ENCODE measurements at places on chromosomes 3 and 15. TPM values are rescaled to one million over a fixed set of nuclear protein-coding genes. Genes with fewer than 3 reads are reported as not detected.

MED12L gene
- 0.32 TPM for total RNA-seq

NME9 gene
- not detected for total RNA-seq

FAM219B gene
- 64.1 TPM for total RNA-seq

SKOR1 gene
- total RNA-seq, result 0.11 TPM

KLF13 gene
- 38.9 TPM for total RNA-seq

RBP2 gene
- total RNA-seq, result not detected

P2RY13 gene
- not detected for total RNA-seq

BLM gene
- 4.8 TPM for total RNA-seq

CCDC54 gene
- total RNA-seq, result not detected

VWA5B2 gene
- total RNA-seq, result not detected

DNA sequence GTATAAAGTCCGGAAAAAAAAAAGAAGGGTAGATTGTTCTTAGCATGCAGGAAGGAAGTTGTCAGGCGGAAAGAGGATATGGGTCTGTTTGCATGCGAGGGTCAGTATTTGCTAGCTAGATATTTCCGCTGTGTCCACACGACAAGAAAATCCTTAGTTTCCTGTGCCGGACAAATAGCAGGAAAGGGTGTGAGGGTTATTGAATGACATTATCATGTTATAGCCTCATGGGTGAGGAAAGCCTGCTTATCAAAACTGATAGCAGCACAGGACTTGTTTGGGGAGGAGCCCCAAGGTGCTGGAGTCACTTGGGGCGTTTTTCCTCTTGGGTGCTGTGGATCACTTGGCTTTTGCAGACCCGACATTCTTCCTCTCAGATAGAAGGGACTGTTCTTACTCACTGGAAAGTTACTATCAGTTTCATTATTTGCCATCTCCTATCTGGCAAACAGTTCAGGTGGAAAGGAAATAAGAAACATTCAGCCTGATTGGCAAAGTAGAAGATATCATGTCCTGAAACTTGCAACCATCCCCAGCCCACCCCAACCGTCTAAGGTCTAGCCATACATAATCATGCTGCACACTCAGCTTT lies 127.2 kb upstream of the DPH6 start:
- DNase-seq, result no peak

DNA sequence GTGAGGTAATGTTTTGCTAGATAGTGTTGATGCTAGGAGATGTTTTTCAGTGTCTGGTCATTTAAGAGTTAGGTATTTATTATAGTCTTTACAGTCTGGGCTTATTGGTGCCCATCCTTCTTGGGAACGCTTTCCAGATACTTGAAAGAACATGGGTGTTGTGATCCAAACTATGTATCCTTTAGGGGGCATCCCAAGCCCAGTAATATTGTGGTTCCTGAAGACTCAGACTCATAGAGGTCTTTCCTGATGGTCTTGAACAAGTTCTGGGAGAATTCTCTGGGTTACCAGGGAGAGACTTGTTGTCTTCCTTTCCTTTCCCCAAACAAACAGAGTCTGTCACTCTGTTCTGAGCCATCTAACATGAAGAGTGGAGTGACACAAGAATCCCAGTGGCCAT lies 99.7 kb upstream of the LRRC3B start:
- no peak for DNase-seq

GRCh38 chr3:24100696-24101402 lies 155.8 kb downstream of the NR1D2 start:
- no peak for DNase-seq

DNA sequence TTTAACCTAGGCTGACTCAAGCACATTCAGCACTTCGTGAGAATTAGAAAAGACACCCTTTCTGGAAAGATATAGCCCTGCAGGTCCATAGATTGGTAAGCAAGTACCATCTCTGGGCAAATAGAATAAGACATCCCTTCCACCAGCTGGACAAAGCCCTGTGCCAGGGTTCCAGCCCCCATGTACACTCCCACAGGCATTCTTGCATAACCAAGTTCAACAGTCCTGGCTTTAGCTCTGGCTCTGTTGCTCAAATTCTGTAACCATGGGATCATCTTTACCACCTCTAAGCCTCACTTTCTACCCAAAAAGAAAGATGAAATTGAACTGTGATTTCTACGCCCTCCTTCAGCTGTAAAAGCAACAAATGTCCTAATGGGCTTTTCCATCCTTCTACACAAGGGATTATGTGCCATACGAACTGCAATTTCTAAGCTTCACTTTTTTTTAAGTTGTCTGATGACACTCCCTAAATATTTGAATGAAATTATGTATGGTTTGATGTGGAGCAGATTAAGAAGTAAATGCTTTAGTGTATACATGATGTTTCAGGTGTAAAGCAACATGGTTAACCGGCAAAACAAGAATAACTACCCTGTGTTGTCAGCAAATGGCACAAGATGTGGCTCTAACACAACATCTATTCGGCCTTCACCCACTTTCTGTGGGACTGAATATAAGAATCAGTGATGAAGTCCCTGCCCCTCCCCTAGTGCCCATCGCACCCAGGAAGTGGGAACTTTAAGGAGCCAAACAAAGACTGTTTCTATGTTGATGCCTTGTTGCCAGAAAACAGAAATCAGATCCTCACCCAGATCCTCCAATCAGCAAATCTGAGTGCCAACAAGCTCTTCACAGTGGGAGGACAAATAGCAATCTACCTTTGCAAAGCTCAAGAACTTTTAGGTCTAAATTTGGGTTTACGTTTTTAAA lies 165.7 kb downstream of the P3H2 start:
- DNase-seq, result peak; percentile 40

- DNase-seq, result no peak
These were observed 9.4 kb upstream of the C15orf39 start for GRCh38 chr15:75192307-75192706.

GRCh38 chr3:148950806-148951205 lies 40.5 kb upstream of the GYG1 start:
- peak; percentile 26 for DNase-seq

- peak; percentile 13 for DNase-seq
These were observed 75.2 kb downstream of the APBA2 start for GRCh38 chr15:28960979-28961378.

GRCh38 chr3:138442433-138442832 lies 8.0 kb downstream of the ESYT3 start:
- peak; percentile 89 for DNase-seq

DNA sequence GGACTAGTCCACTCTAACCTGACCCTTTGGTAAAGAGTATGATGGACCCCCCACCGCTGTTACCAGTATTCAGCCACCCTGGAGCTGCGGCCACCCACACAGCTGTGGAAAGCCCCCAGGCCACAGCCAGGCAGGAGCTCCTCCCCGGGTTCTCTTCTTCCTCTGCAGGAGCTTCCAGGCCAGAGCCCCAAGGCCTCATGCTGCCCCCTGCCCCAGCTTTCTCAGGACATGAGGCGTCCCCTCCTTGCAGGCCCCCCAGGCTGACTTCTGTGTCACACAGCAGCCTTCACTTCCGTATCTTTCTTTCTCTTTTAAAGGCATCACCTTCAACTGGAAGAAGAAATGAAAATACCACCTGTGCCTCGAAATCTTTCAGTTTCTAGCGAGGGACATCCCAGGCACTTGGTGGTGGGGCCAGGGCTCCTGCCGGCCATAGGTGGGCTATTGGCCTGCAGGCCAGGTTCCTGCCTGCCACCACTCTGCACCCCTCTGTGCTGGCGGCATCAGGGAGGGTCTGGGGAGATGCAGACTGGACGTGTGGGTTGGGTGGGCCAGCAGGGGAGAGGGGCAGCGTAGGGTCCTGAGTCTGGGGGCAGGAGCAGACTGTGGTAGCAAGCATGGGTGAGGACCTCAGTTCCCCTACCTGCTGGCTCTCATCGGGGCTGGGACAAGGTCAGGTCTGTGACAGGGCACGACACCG lies 19.9 kb downstream of the KLF13 start:
- DNase-seq, result no peak

DNA sequence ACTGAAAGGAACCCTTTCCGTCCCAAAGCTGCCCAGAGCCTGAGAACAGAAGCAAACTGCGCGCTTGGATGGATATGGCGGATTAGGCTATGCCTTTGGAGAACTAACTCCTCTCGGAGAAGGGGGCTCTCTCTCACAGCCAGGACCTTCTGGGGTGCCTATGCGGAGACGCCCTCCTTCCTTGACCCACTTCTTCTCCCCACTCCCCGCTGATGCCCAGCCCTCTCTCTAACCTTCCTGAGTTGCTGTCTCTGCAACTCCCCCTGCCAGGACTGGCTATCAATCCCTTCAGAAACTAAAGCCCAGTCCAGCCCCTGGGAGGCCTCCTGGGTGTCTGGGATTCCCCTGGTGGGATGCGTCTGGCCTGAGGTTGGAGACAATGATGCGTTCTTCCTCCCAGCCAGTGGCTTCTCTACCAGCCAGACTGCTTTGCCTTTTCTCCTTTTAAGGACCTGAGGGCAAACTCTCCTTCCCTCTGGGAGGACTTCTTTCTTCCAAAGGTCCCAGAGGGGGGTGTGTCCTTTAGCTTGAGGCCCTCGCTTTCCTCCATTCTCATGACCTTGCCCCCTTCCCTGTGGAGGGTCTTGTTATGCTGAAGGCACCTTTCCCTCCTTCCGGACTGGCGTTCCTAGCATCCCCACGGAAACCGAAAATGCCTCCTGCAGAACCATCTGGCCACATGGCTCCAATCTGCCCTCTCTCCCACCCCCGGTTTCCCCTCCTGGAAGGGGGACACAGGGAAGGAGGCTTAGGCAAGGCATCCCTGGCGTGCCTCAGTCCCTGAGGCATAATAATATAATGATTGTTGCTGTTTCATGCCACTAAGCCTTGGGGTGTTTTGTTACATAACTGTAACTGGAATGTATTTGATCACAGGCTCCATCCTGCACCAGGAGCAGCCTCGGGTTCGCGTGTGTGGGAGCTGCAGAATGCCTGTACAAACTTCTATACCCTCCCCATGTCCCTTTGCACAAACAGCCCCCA lies 63.4 kb upstream of the C15orf39 start:
- peak; percentile 68 for DNase-seq

DNA sequence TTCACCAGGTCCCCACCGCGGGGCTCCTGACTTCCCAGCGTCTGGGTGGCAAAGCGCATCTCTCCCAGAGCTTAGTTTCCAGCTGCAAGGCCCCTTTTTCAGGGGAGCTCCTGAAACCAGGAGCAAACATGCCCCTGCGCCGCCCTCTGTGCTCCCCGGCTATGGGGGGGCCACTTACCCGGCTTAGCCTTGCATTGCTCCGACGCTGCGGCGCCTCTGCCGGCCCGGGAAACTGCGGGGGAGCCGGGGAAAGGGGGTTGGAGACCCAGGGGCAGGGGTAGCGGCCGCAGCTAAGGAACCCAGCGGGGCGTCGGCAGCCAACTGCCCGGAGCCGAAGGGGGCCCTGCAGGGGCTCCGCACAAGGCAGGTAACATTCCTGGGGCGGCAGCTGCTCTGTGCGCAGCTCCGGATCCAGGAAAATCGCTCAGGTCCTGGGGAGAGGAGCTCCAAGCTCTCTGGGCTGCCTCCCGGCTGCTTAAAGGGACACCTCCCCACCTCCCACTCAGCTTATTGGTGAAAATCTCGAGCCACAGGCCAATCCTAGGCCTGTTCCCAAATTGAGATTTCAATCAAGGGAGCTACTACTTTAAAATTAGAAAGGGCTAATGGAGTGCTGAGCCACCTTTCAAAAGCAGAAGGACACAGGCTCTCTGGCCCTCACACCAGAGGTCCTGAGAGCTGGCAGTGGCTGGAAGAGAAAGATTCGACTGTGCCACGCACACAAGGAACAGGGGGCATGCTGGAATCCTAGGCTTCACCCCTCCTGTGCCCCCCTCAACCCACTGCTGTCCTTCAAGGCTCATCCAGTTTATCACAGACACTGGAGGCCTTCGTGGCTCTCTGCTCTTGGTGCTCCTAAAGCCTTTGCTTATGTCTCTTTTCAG lies 42.7 kb upstream of the PRICKLE2 start:
- DNase-seq, result peak; percentile 88

- DNase-seq, result no peak
These were observed 10.7 kb downstream of the COPB2 start for GRCh38 chr3:139378587-139379241.

- DNase-seq, result no peak
These were observed 8.4 kb downstream of the RAB6B start for GRCh38 chr3:133887074-133887802.

DNA sequence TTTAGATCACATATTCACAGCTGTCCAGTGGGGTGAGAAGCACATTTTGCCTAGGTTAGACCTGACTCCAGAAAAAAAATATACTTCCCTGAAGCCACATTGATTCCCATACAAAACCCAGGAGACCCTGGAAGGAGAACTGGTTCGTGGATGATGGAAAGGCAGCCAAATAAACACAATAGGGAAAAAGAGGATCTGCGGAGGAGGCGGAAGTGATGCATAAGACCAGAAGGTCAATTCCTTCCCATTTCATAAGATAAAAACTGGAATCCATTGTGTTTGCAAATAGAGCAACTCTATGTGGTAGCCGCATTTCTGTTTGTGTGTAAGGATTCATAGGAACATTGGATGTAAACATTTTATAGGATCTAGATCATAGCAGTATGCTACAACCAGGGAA lies 781.9 kb upstream of the GRM7 start:
- no peak for DNase-seq

GRCh38 chr15:31303726-31304648 lies 22.6 kb upstream of the KLF13 start:
- no peak for DNase-seq

DNA sequence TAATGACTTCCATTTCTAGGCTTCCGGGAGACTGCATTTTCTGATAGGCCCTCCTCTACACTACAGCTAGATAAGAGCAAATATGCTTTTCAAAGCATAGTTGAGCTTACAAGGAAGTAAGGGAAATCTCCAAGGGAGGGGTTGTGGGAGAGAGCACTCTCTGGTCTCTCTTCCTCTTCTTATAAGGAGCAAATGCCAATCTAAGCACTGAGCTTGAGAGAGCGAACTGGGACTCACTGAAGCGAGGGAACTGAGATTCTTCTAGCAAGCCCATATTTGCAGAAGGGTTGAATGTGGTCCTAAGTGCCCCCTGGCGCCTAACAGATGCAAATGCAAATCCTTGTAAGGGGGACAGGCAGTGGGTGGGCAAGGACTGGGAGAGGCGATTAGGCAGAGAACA lies 164.8 kb downstream of the ERC2 start:
- DNase-seq, result peak; percentile 54

DNA sequence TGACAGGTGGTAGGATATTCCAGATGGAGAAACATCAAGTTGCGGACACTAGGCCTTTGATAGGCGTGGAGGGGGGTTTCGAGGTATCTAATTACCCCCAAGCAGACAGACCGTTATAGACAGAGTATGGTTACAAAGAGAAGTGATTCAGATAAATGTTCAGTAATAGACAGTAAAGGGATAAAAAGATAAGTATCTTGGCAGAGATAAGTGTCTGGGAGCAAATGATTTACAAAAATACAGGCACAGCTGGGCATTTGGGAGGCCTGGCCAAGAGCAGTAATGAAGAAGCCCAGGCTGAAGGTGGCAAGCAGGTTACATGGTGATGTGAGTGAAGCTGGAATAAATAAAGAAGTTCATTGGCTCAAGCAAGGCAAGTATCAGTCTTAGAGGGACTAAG lies 659 bp upstream of the MYH15 start:
- DNase-seq, result no peak

DNA sequence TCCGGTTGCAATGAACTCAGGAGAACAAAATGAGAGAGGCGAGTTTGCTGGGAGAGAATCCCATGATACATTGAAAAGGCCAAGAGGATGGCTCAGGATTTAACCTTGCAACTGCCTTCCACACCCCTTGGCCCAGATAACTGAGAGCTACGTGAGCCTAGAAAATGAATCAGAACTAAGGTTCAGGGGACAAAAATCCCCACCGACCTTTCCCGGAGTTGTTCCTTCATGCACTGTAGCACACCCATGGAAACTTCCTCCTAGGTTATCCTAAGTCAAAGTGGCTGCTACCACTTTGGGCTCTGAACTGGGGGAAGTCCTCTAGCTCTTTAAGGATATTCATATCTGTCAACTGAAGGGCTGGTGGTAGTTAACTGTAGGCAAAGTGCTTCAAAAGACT lies 58.3 kb upstream of the SLC4A7 start:
- no peak for DNase-seq

- no peak for DNase-seq
These were observed 71.8 kb upstream of the HACD2 start for GRCh38 chr3:123656691-123657090.
